ENCODE measurements at places on chromosomes 3 and 15.

GRCh38 chr15:64430000-64430735, 30.2 kb upstream of the ZNF609 start:
- peak; percentile 87 for DNase-seq

- DNase-seq: no peak
Observed at GRCh38 chr3:102036017-102036416, 186.7 kb downstream of the NFKBIZ start.

DNA sequence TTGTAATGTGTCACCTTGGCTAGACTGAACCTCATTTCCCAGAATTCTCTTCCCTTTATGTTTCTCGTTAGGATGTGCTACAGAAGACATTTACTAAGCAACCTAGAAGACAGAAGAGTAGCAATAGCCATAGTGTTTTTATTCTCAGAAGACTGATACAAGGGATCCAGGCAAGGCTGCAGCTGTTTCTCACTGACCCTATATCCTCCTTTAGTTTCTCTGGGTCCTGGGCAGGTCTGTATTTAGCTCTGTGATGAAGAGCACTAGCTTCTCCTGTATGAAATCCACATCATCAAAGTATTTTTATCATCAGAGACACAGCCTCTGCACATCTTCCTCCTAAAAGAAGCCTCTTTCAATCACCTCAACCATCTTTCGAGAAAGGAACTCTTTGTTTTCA, 72.5 kb downstream of the SUMF1 start:
- no peak for DNase-seq

GRCh38 chr15:80367094-80367493, 37.1 kb upstream of the ARNT2 start:
- no peak for DNase-seq

DNA sequence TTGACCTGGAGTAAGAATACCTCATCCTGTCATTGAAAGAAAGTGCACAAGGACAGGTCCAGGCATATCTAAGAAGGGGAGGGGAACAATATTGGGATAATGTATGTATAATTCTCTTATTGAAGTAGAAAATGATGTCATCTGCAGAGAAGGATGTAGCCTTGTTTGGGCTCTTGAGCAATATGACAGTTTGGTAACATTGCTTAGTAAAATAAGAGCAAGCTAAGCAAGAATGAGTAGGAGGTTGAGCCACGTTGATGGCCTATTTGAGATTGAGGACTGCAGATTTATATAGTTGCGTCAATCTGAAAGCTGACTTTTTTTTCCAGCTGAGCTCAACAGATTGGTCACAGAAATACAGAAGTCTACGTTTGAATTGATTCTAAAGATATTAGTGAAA, 145.2 kb downstream of the FILIP1L start:
- no peak for DNase-seq

GRCh38 chr3:156230278-156230900, 110.0 kb downstream of the KCNAB1 start:
- DNase-seq: no peak

- no peak for DNase-seq
Observed at GRCh38 chr3:131712662-131713061, 209.9 kb upstream of the MRPL3 start.

DNA sequence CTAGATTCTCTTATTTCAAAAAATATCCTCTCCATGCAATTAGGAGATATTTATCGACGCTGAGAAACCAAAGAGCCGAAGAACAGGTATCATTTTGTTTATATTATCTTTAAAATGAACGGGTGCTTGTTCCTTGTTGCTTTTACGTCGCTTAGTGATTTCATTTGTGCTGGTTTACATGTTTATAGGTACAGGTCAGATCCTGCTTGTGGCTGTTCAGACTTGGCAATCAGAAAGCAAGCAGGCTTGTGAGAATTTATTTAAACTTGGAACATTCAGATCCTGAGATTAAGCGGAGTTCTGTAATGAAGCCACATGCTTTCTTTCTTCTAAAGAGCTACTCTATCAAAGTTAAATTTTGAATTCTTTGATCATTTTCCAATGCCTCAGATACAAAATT, 43.0 kb upstream of the ATP2C1 start:
- no peak for DNase-seq

GRCh38 chr3:102165367-102165766, 269.4 kb upstream of the ZPLD1 start:
- no peak for DNase-seq

DNA sequence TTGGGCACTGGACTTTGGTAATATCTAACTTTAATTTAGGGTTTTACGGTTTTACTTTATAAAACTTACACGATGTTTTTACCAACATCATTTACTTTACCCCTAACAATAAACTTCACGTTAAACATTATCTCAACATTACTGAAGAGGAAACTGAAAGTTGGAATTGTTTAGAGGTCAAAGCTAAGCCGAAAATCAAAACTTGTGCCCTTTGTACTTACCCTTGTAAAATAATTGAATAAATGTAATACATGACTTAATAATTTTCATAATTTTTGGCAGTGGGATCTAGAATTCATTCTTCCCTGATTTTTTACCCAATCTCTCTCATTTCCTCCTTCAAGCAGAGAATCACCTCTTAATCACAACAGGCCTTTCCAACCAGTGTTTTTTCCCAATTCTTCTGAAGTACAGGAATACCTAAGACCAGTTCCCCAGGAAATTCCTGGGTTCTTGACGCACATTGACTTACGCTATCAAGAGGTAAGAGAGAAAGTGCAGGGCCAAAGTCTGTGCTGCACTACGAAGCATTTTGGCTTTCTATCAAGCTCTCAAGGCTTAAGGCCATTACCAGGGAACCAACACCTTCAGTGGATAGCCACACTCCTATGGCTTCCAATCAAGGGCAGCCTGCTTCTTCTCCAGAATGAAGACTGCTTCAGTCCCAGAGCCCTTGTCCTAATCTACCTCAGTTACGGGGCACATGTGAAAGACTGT, 11.9 kb upstream of the SEMA6D start:
- DNase-seq: no peak

GRCh38 chr3:183878071-183878470, 6.6 kb downstream of the PARL start:
- no peak for DNase-seq

GRCh38 chr15:32993285-32993684, 201.2 kb downstream of the FMN1 start:
- DNase-seq: no peak

- DNase-seq: no peak
Observed at GRCh38 chr3:72887705-72888545, at the start of gene GXYLT2. Gene GXYLT2 (plus strand): TSS chr3:72888046. CDS start chr3:72888234, 188 bp downstream.

GRCh38 chr15:84961114-84961452, 20.6 kb upstream of the PDE8A start:
- no peak for DNase-seq

GRCh38 chr15:38781196-38781595, 216.6 kb upstream of the RASGRP1 start:
- DNase-seq: no peak

GRCh38 chr3:193237030-193237429, 4.0 kb upstream of the PLAAT1 start:
- DNase-seq: no peak

GRCh38 chr3:8776406-8776805, 7.0 kb upstream of the OXTR start:
- DNase-seq: no peak

DNA sequence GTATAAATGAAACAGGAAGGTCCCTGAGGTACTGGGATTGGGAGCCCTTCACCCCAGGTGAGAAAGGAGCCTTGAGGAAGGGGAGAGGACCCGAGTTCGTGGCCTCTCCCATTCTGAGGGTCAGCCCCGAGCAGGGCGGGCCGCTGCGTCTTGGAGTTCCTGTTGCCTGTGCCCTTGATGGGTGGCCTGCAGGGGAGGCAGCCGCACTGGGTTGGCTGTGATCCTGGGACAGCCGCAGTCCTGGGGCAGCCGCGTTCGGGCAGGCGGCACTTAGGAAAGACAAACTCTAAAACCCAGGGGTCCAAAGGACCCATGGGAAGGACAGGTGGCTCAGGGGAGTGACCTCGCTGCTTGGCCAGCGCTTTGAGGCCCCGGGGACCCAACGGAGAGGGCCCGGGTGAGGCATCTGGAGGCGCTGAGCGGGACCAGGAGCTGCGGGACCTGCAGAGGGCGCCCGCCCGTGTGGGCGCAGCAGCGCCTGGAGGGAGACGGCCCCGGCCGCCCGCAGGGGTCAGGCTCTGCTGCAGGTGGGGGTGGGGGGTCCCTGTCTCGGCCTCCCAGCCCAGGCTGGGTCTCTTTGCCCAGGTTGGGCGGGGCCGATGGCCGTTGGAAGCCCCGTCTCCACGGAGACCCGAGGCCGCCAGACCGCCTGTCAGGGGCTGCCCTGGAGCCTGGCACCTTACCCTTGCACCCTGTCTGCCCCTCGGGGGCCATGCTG, 65.1 kb downstream of the HMCES start:
- DNase-seq: no peak

DNA sequence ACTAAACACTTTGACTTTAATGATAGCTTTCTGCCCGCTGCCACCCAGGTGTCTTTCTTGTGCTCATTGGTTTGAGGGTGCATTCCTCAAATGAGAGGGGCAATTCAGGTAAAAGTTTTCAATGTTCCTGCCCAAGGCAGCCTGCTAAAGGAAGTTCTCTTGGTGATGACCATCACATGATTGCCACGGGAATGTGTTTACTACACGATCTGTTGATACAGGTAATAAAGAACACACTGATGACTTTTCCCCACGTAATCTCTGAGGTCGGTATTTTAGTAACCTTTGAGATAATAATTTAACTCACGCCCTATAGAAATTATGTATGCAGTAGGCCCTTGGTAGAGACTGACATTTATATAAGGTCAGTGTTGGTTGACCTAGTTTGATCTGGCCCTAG, 39.3 kb downstream of the FNDC3B start:
- no peak for DNase-seq

GRCh38 chr3:24294150-24294549, 200.5 kb downstream of the THRB start:
- DNase-seq: no peak

DNA sequence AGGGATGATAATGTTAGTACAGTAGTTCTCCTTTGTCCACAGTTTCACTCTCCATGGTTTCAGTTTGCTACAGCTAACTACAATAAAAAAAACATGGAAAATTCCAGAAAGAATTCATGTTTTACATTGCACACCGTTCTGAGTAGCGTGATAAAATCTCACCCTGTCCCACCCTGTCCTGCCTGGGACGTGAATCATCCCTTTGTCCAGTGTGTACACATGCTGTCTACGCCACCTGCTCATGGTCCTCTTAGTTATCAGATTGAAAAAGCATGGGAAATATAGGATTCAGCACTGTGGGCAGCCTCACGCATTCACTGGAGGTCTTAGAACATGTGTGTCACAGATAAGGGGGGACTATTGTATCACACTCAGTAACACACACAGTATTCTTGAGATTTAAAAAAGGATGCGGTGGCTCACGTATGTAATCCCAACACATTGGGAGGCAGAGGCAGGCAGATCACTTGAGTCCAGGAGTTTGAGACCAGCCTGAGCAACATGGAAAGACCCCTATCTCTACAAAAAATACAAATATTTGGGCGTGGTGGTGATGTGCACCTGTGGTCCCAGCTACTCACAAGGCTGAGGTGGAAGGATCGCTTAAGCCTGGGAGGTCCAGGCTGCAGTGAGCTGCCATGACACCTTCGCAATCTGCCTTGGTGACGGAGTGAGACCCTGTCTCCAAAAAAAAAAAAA, 8.7 kb upstream of the FLNB start:
- no peak for DNase-seq

- peak; percentile 58 for DNase-seq
Observed at GRCh38 chr3:127697551-127698240, 24.9 kb downstream of the ABTB1 start.

- no peak for DNase-seq
Observed at GRCh38 chr15:92951800-92952457, 51.8 kb downstream of the CHD2 start.

- no peak for DNase-seq
Observed at GRCh38 chr15:26866298-26867199, at the start of gene GABRA5. Gene GABRA5 (plus strand): TSS chr15:26867062. CDS start chr15:26869249, 2,187 bp downstream.

DNA sequence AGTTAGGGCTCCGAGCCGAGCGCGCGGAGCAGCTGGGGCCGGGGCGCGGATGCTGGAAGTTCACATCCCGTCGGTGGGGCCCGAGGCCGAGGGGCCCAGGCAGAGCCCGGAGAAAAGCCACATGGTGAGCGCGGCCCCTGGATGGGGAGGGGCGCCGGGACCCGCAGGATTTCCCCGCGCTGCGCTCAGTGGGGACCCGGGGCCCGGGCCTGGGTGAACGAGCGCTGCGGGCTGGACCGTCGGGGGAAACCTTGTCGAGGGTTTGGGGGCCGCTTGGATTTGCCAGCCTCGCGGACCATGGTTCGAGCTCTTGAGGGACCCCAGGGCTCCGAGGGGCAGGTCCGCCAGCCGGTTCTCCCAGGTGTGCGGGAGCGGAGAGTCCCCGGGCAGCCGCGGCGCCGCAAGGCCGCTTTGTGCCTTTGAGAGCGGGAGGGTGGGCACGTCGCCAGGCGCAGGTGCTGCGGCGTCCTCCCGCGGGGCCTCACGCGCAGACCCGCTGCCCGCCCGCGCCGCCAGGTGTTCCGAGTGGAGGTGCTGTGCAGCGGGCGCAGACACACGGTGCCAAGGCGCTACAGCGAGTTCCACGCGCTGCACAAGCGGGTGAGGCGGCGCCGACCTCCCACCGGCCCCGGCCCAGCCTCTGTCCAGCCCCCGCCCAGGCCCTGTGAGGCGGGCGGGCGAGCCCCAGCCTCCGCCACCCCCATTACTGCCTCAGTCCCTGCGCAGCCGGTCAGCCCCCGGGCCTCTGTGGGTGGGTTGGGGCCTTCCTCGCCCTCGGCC, at the start of gene SNX22:
Gene SNX22 (plus strand): TSS at position 5 of the 780 bp plus-strand sequence. CDS start 45 bp downstream, at position 50.
- no peak for DNase-seq

DNA sequence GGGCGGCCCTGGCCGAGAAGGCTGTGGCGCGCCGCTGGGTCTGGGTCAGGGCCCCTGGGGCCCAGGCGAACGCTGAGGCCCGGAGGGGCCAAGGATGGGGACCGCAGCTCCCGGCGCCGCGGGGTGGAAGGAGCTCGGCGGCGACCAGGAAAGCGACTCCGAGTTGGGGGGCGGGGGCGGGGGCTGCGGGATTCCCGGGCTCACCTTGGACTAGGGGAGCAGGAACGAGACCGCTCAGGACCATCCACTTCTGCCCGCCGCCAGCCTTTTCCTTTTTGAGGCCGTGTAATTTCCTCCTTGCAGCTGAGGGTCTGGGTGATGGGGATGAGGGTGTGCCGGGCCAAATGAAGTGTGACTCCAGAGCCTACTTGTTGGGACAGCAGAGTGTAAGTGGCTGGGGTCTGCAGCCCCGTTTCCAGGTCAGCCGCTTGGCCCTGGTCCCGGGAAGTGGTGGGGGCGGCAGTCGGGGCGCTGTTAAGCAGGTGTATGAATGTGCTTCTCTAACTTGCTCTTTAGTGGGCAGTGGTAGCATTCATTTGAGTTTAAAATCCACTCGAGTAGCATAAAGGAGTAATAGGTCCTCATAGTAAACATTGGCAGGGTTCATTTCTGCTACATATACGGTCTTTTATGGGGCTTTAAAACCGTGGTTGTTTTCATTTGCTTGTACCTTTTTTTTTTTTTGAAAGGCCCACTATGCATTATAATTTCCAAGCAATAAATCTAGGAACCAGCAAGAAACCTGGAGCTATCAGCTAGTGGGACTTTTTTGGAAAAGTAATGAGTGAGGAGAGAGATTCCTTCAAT, 717 bp downstream of the PXK start:
- no peak for DNase-seq

GRCh38 chr3:10646531-10647335, 141.3 kb upstream of the ATP2B2 start:
- no peak for DNase-seq

GRCh38 chr3:156728267-156728985, 54.0 kb downstream of the TIPARP start:
- DNase-seq: no peak

GRCh38 chr3:37190667-37191066, 16.3 kb upstream of the LRRFIP2 start:
- no peak for DNase-seq
